ENCODE measurements at places on chromosomes 2 and 18.

DNA sequence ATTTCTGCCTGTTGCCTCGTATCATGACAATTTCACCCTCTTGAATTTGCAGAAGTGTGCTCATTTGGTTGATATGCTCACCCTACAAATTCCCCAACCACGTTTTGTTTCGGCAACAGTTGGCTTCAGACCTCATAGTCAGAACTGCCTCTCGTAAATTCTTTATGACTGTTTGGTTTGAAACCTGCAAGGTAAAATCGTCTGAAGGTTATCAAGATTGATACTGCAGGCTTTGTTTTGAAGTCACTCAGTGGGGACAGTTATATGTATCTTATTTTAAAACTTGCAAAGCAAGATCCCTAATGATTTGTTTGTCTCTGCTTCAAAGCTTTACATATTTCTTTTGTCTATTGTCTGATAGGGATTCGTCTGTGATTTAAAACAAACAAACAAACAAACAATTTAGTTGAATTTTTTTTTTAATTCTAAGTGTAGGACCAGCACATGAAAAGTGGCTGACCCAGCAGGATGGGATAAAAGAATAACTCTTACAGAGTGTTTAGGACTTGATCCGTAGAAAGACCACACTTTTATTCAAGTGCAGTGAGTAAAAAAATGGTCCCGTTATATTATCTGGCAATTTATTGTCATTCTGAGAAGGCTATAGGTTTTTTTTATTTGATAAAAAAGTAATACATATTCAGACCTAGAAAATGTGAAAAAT, 45.7 kb upstream of the MYCN start:
- no peak for DNase-seq

GRCh38 chr2:16031058-16031847, 90.9 kb downstream of the MYCN start:
- no peak for DNase-seq

GRCh38 chr18:13530879-13531387, 195.4 kb downstream of the FAM210A start:
- no peak for DNase-seq

- no peak for DNase-seq
Measured at GRCh38 chr2:120783371-120783791, 47.7 kb downstream of the GLI2 start.

GRCh38 chr18:56637176-56637575, 1.2 kb downstream of the TXNL1 start:
- DNase-seq = no peak

DNA sequence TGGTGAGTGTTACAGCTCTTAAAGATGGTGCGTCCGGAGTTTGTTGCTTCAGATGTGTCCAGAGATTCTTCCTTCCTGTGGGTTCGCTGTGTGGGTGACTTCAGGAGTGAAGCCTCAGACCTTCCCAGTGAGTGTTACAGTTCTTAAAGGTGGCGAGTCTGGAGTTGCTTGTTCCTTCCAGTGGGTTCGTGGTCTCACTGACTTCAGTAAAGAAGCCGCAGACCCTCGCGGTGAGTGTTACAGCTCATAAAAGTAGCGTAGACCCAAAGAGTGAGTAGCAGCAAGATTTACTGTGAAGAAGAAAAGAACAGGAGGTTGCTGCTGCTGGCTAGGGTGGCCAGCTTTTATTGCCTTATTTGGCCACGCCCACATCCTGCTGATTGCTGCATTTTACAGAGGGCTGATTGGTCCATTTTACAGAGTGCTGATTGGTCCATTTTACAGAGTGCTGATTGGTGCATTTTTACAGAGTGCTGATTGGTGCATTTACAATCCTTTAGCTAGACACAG, 34.0 kb upstream of the SPTBN1 start:
- no peak for DNase-seq

GRCh38 chr18:48222118-48222517, 187.1 kb downstream of the ZBTB7C start:
- DNase-seq = no peak

GRCh38 chr2:119856469-119856901, 96.8 kb downstream of the PTPN4 start:
- DNase-seq = no peak

GRCh38 chr2:204453730-204454167, 91.5 kb upstream of the PARD3B start:
- no peak for DNase-seq

GRCh38 chr2:203824057-203824456, 43.5 kb upstream of the CTLA4 start:
- no peak for DNase-seq

DNA sequence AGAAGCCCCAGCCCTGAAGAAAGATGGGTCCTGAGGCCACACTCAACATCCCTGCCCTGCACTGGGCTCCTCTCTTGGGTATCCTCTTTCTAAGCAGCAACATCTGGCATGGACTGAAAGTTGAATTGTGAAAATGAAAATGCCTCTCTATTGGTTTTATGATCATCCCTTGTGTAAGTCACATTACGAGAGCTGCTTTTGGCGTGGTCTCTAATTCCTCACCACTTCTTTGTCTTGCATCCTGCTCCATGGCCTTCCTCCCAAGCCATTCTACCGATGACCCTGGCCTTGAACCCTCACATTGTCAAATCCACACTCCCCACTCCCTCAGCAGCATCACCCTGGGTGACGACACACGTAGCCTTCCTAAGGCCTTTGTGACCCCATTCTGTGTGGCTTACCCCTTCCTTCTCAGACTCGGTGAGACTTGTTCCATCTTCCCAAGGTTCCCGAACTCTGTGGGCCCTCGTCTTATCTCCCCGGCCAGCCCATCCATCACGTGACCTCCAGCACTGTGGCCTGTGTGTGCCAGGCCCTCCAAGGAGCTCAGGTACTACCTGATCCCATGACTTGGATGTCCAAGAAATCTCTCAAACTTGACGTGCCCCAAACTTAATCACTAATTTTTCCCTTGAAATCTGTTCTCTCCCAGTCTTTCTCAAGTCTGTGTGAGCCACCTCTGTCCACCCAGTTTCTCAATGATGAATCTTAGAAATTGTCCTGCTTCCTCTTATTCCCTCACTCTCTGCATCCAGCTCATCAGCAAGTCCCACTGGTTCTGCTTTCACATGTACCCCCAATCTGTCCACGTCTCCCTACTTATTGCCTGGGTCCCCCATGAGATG, 194.7 kb upstream of the HS6ST1 start:
- no peak for DNase-seq

DNA sequence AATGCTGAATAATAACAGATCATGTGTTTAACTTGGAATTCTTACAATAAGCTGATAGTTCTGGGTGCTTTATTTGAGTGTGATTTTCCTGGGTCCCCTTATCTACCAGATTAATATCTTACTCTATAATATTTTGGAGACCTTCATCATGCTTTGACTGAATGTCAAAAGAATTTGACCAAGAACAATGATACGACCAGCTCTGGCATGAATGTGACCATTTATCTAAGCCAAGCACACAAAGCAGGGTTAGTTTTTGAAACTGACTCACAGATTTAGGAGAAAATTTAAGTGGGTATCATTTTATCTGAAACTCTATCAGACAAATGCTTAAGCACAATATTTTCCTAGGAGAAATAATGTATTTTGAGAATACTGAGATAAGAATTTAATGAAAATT, 677.0 kb downstream of the NYAP2 start:
- DNase-seq = no peak

DNA sequence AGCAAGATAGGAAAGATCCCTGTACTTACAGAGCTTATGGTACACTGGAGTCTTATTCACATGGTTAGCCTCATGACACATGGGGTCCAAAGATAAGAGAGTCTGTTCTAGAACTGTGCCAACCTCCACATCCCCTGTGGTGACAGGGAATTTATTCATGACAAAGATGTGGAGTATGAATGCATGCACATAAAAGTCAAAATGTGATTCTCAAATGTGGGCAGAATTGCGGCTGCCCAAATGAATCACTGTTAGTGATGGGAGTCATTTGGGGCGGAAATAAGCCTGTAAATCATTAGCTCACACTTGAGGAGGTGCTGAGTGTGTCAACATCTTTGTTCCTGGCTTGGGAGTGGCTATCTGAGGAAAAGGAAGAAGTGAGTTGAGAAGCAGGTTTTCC, 560.6 kb downstream of the SLC4A3 start:
- DNase-seq = no peak

DNA sequence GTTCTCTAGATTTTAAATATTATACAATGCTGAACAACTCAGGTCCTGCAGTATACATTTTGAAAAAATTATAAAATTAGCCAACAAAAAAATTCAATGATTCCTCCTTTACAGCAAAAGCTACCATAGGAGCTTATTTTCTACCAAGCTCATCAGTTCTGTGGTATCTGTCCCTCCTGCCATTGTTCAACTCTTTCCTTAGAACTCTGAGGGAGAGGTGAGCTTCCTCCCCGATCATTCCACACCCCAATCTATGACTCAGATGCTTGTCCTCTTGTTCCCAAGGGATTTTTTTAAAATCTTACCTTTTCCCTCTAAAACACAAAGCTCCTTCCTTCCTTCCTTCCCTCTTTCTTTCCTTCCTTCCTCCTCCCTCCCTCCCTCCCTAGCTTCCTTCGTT, 13.5 kb downstream of the DPP4 start:
- no peak for DNase-seq

DNA sequence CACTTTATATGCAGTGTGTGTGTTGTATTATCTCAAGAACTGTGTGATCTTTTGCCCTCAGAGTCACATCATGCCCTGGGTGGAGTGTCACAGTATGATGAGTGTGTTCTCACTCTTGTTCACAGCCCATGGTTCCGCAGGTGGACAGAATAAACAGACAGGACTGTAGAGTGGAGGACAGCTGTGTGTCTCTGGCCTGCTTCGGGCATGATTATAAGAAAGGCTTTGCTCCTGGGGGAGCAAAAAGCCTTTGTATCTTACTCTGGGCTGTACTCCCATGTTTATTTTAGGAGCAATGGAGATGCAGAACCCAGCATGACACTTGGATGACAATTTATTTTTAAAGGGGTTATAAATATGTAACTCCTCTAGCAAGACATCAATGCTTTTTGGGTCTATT, 371.7 kb upstream of the MEX3C start:
- no peak for DNase-seq

DNA sequence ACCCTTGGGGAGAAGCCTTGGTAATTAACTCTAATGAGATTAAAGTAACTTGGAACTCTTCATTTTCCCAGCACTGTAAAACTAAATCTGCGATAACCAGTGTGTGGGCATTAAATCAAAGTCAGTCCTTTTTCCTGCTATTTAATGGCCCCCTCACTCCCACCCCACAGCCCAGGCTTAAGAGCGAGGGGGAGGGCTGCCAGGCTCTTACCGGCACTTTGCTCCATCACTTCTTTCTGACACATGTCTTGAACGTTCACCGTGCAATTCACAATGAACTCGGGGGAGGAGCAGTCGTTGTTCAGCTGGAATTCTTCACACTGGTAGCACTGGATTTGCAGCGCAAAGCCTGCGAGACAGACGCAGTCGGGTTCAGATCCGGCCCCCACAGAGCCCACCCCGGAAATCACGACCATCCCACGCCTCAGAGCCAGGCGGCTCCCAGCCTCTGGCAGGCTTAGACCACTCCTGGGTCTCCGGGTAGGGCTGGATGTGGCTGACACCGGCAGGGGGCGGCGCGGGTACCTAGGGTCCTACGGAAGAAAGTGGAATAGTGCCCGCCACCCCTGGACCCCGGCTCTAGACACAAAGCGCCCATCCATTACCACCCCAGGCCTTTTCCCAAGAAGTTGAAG, 1.7 kb downstream of the LYPD1 start:
- DNase-seq = no peak

DNA sequence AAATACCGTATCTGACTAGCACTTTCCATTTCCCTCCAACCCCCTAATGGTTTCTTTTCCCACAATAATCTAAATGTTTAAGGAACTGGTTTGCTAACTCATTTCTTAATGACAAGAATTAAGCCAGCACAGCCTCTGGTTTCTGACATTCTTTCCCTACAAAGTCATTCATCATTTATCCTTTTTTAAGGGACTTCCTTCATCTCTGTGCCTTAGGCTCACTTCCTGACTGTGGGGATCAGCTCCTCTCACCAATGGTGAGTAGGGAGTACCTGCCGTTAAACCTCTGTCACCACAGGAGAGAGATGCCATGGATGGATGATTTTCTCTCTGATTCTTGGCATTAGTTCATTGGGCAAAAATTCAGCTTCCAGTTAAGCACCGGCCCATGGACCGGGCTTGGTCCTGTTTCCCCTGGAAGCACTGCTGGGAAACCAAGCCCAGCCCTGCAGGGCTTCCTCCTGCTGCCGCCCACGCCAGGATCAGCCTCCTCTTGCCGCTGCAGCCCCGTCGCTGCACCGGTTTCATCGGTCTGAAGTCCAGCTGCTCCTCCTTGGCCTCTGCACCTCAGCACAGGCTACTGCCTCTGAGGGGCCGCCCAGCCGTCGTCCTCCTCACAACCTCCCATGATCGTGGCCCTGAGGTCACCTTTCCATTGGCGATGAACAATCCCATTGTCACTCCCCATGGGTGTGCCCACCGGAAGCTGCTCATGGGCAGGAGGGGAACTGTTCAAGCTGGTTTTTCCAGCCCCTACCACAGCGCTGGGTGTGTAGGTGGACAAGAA, 64.0 kb upstream of the ZNF516 start:
- no peak for DNase-seq

- no peak for DNase-seq
Measured at GRCh38 chr2:230161184-230161583, 58.6 kb downstream of the SP110 start.

DNA sequence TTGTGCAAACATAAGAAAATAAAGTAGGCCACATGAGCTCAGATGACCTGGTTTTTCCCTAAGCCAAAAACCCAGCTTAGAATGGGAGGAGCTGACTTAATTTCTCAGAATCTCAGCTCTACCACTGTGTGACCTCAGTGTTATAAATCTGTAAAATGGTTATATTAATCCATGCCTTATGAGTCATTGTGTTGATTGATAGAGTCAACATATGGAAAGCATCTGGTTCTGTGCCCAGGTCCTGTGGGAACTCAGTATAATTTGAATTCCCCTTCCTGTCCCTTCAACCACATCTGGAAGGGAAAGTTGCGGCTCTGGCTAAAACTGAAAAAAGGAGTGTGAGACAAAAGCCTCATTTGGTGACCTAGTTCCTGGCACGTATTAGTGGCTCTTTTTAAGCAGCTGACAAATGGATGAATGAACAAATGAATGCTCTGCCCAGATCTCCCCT, 25.7 kb downstream of the TMEM177 start:
- no peak for DNase-seq

DNA sequence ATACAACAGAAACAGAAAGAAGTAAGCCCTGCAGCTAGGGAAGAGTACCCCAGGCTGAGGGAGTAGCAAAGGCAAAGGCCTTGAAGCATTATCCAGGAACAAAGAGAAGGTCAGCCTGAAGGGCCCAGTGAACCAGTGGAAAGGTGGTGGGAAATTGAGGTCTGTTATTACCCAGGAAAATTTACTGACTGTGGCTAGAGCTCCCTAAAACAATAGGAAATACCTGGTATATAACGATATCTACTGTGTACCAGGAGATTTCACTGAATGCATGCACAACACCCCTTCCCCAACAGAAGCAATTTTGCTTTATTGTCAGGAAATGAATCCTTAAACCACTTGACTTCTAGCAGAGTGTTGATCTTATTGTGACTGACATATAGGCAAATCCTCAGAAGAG, 365.3 kb downstream of the ERBB4 start:
- DNase-seq = no peak

GRCh38 chr2:25176541-25177181, 8.3 kb upstream of the POMC start:
- no peak for DNase-seq
